ENCODE measurements at places on chromosomes 3 and 15. TPM values are rescaled to one million over a fixed set of nuclear protein-coding genes. Genes with fewer than 3 reads are reported as not detected.

GRIP2 gene
- 1.1 TPM for total RNA-seq

DNAH12 gene
- total RNA-seq: 11.2 TPM

SOX14 gene
- not detected for total RNA-seq

DNA sequence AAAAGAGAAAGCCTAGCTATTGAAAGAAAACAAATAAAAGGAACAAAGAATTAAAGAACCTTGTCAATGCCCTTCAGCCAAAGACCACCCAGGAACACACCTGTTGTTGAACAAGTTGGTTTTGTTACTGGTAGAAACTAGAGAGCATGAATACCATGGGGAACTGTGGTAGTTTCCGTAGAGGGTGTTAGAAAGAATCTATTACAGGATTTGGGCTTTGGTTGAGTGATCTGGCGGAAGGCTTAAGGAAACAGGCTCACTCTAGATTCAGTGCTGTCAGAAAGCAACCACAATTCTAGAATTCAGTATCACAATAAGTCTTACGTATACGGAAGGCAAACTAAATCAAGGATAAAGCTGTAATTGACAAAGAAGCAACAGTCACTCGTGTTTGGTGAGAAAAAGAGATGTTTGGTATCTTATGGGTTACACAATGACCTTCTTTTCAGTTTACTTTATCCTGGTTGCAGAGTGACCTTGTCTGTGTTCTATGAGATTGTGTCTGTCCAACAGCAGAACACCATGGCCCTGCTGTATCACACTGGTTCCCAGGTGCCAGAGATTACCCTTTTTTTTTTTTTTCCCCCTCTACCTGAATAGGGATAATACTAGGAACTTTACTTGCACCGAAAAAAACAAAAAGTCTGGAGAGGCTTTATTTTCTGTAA lies 265.9 kb downstream of the SHQ1 start:
- no peaks in the 10 kb centered on the region for H3K4me1 ChIP-seq
- H3K27me3 ChIP-seq: no peaks in the 10 kb centered on the region
- no peak overlapping the region for H3K4me3 ChIP-seq
- H3K27ac ChIP-seq: no peak overlapping the region
- DNase-seq: no peak

DNA sequence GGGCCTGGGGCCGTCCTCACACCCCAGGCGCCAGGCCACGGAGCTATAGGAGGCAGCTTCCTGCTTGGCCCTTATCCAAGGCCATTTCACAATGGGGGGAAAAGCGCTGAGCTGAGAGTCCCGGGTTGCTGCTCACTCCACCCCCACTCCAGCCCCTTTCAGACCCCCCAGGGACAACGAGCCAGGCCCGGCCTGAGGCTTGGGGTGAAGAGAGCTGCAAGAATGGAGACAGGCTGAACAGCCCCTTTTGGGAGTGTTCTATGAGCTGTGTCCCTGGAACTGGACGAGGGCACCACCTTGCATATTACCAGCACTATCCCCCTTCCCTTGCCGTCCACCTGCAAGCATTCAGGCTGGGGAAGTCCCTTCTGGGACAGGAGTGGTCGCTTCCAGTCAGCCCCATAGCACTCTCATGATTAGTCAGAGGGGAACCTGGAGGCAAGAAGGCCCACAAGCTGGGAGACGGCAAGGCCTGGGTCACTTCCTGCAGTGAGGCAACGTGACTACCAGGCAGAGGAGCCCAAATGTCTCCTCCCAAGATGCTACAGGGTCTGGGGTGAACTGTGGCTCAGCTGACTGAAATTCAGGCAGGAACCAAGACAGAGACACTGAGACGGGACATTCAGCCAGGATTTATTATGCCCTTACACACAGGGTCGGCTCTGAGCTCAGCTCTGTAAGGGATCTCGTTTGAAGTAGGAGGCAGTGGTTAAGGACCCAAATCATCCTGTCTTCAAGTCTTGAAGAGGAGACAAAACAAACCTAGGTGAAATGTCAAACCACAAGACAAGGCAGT lies 8.6 kb upstream of the SRP14 start:
- no peak overlapping the region for H3K4me3 ChIP-seq
- H3K36me3 ChIP-seq: no peaks in the 10 kb centered on the region

DNA sequence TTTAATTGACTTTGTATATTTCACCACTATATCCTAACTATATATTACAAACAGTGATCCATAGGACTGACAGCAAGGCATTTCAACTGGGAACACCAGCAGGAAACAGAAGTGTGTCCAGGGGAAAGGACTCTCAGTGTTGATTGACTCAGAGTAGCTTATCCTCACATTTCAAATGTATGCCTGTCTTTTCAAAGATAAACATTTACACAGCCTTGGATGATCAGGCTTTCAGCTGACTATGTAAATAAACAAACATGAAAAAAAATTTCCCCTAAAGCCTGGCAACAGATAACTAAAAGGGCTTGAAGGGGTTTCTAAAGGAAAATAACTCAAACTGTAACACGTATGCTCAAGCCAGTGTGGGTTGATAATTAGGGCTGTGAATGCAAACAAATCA lies 321.8 kb downstream of the TBC1D5 start:
- no peaks in the 10 kb centered on the region for H3K27me3 ChIP-seq
- no peak for DNase-seq
- H3K36me3 ChIP-seq: no peaks in the 10 kb centered on the region
- no peak overlapping the region for H3K27ac ChIP-seq
- H3K4me1 ChIP-seq: no peaks in the 10 kb centered on the region
- H3K4me3 ChIP-seq: no peak overlapping the region

DNA sequence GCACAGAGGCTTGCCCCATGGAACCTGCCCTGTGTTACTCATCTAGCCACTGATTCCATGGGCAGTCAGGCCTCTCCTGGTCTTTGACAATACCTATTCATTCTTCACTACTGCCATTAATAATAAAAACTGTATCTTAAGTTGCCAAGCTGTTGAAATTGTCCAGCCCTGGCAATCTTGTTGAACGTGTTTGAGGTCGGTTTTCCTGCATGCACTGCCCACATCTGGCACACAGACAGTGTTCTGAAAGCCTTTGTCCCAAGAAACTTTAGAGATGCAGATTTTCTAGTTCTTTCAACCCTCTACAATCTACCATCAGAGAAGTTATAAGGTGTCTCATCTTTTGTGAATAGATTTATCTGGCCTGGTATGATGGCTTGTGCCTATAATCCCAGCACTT lies 567.2 kb upstream of the NECTIN3 start:
- H3K27ac ChIP-seq: no peak overlapping the region
- no peak for DNase-seq
- no peaks in the 10 kb centered on the region for H3K27me3 ChIP-seq
- H3K36me3 ChIP-seq: no peaks in the 10 kb centered on the region

CSPG4 gene
- 15.0 TPM for total RNA-seq

GRCh38 chr15:100987143-100987542 lies 68.0 kb downstream of the LRRK1 start:
- no peaks in the 10 kb centered on the region for H3K4me1 ChIP-seq
- no peak overlapping the region for H3K27ac ChIP-seq
- no peak for DNase-seq
- H3K27me3 ChIP-seq: no peaks in the 10 kb centered on the region
- no peak overlapping the region for H3K4me3 ChIP-seq

PLSCR4 gene
- total RNA-seq: 63.5 TPM

- no peaks in the 10 kb centered on the region for H3K36me3 ChIP-seq
- H3K4me1 ChIP-seq: no peaks in the 10 kb centered on the region
- no peaks in the 10 kb centered on the region for H3K27me3 ChIP-seq
- DNase-seq: no peak
Measured at GRCh38 chr3:189841473-189842205, 210.4 kb downstream of the TP63 start.

GRCh38 chr3:53238886-53239285 lies 16.9 kb downstream of the TKT start:
- H3K27me3 ChIP-seq: no peaks in the 10 kb centered on the region
- H3K4me3 ChIP-seq: no peak overlapping the region
- no peak for DNase-seq
- peaks cover 72% of the 10 kb centered on the region for H3K4me1 ChIP-seq
- H3K36me3 ChIP-seq: peaks cover 81% of the 10 kb centered on the region

- no peak for DNase-seq
- H3K27me3 ChIP-seq: no peaks in the 10 kb centered on the region
- no peaks in the 10 kb centered on the region for H3K4me1 ChIP-seq
- H3K4me3 ChIP-seq: no peak overlapping the region
- no peak overlapping the region for H3K27ac ChIP-seq
Measured at GRCh38 chr3:189914799-189915198, 205.9 kb downstream of the P3H2 start.

CCDC33 gene
- 5.9 TPM for total RNA-seq

- H3K4me3 ChIP-seq: peak within 1 kb of the TSS; percentile 59
- H3K27me3 ChIP-seq: no peaks in the 10 kb centered on the region
- H3K4me1 ChIP-seq: peaks cover 42% of the 10 kb centered on the region
- H3K36me3 ChIP-seq: peaks cover 38% of the 10 kb centered on the region
Measured at GRCh38 chr3:49276475-49277382, at the start of gene C3orf62. C3orf62 (minus strand) TSS chr3:49277232; CDS start chr3:49276872, 360 bp downstream.

- H3K27ac ChIP-seq: no peak overlapping the region
- H3K4me1 ChIP-seq: peaks cover 10% of the 10 kb centered on the region
- no peak for DNase-seq
- no peaks in the 10 kb centered on the region for H3K36me3 ChIP-seq
Measured at GRCh38 chr3:188319569-188319968, 165.6 kb downstream of the LPP start.

- no peak overlapping the region for H3K27ac ChIP-seq
- no peaks in the 10 kb centered on the region for H3K36me3 ChIP-seq
- peaks cover 5% of the 10 kb centered on the region for H3K27me3 ChIP-seq
- peaks cover 27% of the 10 kb centered on the region for H3K4me1 ChIP-seq
- no peak overlapping the region for H3K4me3 ChIP-seq
Measured at GRCh38 chr3:129345971-129346370, 67.3 kb downstream of the HMCES start.

DNA sequence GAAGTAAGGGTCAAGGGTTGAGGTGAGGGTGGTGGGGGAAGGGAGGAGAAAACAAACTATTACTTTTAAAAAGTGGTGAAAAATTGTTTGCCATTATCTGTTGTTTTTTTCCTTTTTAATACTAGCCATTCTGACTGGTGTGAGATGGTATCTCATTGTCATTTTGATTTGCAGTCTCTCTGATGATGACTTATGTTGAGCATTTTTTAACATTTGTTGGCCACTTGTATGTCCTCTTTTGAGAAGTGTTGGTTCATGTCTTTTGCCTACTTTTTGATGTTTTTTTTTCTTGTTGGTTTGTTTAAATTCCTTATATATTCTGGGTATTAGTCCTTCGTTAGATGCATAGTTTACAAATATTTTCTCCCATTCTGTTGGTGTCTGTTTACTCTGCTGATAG lies 185.9 kb upstream of the ANKRD28 start:
- no peak overlapping the region for H3K4me3 ChIP-seq
- peaks cover 6% of the 10 kb centered on the region for H3K4me1 ChIP-seq
- H3K27ac ChIP-seq: no peak overlapping the region
- no peak for DNase-seq
- no peaks in the 10 kb centered on the region for H3K36me3 ChIP-seq

LMAN1L gene
- not detected for total RNA-seq

BDH1 gene
- total RNA-seq: 12.4 TPM

- no peak for DNase-seq
- H3K4me3 ChIP-seq: no peak overlapping the region
- no peaks in the 10 kb centered on the region for H3K27me3 ChIP-seq
- no peak overlapping the region for H3K27ac ChIP-seq
Measured at GRCh38 chr15:100867433-100867832, 12.2 kb upstream of the ALDH1A3 start.

- H3K36me3 ChIP-seq: no peaks in the 10 kb centered on the region
- H3K27me3 ChIP-seq: no peaks in the 10 kb centered on the region
- no peak for DNase-seq
- no peak overlapping the region for H3K4me3 ChIP-seq
Measured at GRCh38 chr15:33912326-33912725, 56.0 kb upstream of the CHRM5 start.

DNA sequence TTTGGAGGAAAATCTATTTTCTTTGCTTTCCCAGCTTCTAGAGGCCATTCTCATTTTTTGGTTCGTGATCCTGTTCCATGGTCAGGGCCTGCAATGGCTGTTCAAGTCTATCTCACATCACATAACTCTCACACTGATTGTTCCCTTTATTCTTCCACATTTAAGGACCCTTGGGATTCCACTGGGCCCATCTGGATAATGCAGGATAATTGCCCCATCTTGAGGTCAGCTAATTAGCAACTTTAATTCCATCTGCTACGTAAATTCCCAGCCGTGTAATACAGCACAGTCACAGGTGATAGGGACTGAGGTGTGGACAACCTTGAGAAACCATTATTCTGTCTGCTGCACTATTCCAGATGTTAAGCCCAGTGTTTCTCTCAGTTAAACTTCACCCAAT lies 311.6 kb upstream of the CNTN4 start:
- no peaks in the 10 kb centered on the region for H3K36me3 ChIP-seq
- H3K4me1 ChIP-seq: no peaks in the 10 kb centered on the region
- no peak overlapping the region for H3K27ac ChIP-seq
- no peak overlapping the region for H3K4me3 ChIP-seq
- no peaks in the 10 kb centered on the region for H3K27me3 ChIP-seq
- no peak for DNase-seq

MYEF2 gene
- 18.8 TPM for total RNA-seq

CEP19 gene
- 2.2 TPM for total RNA-seq

PLA2G4D gene
- not detected for total RNA-seq

OCA2 gene
- 1.2 TPM for total RNA-seq

NUP210 gene
- total RNA-seq: 22.2 TPM

DNA sequence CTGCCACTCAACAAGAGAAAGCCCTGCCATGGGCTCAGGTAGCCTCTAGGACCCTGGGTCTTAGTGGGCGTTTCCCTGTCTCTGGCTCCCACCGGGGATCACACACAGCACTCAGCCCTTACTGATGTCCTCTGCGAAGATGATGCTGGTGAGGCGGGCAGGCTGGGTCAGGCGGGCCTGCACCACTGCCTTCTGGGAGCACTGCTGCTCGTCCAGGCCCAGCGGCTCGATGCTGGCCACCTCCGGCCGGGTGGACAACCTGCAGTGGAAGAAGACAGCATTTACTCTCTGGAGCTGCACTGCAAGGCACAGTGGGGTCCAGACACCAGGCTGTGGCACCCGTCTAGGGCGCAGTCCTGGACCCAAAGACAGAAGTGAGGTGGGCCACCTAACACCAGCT lies 20.5 kb downstream of the NUP210 start:
- no peak for DNase-seq
- no peak overlapping the region for H3K27ac ChIP-seq
- H3K36me3 ChIP-seq: peaks cover 24% of the 10 kb centered on the region
- no peak overlapping the region for H3K4me3 ChIP-seq

- H3K4me1 ChIP-seq: peaks cover 16% of the 10 kb centered on the region
- no peaks in the 10 kb centered on the region for H3K36me3 ChIP-seq
- DNase-seq: no peak
Measured at GRCh38 chr3:46628901-46629369, 16.6 kb downstream of the FAM240A start.

- peak overlapping the region; percentile 54 for H3K4me3 ChIP-seq
- no peak for DNase-seq
- H3K27me3 ChIP-seq: no peaks in the 10 kb centered on the region
- peaks cover 29% of the 10 kb centered on the region for H3K36me3 ChIP-seq
- H3K4me1 ChIP-seq: peaks cover 99% of the 10 kb centered on the region
Measured at GRCh38 chr15:85624291-85624801, 170.4 kb downstream of the KLHL25 start.
